ENCODE measurements at places on chromosomes 16 and 17.

GRCh38 chr17:76000016-76000754 is 470 bp upstream of the CDK3 start:
- DNase-seq = peak; percentile 68

- DNase-seq = no peak
These were observed 10.0 kb downstream of the ZNF594 start for GRCh38 chr17:5181509-5182305.

GRCh38 chr17:15270628-15271381 is 5.7 kb upstream of the PMP22 start:
- DNase-seq = no peak

GRCh38 chr17:73698966-73699365 is 54.7 kb upstream of the SDK2 start:
- DNase-seq = no peak

GRCh38 chr17:6476076-6476809 is 32.0 kb downstream of the PIMREG start:
- no peak for DNase-seq

- peak; percentile 6 for DNase-seq
These were observed 97.3 kb downstream of the SDK2 start for GRCh38 chr17:73546770-73547536.

GRCh38 chr16:29819506-29819905 is 756 bp upstream of the MVP start:
- DNase-seq = no peak

GRCh38 chr17:62657690-62658089 is 30.2 kb downstream of the MRC2 start:
- no peak for DNase-seq

GRCh38 chr16:69894676-69895075 is 56.5 kb upstream of the CLEC18A start:
- DNase-seq = no peak

GRCh38 chr17:65182233-65182632 is 45.1 kb downstream of the RGS9 start:
- no peak for DNase-seq

GRCh38 chr17:55865072-55865762 is 114.4 kb downstream of the PCTP start:
- no peak for DNase-seq

DNA sequence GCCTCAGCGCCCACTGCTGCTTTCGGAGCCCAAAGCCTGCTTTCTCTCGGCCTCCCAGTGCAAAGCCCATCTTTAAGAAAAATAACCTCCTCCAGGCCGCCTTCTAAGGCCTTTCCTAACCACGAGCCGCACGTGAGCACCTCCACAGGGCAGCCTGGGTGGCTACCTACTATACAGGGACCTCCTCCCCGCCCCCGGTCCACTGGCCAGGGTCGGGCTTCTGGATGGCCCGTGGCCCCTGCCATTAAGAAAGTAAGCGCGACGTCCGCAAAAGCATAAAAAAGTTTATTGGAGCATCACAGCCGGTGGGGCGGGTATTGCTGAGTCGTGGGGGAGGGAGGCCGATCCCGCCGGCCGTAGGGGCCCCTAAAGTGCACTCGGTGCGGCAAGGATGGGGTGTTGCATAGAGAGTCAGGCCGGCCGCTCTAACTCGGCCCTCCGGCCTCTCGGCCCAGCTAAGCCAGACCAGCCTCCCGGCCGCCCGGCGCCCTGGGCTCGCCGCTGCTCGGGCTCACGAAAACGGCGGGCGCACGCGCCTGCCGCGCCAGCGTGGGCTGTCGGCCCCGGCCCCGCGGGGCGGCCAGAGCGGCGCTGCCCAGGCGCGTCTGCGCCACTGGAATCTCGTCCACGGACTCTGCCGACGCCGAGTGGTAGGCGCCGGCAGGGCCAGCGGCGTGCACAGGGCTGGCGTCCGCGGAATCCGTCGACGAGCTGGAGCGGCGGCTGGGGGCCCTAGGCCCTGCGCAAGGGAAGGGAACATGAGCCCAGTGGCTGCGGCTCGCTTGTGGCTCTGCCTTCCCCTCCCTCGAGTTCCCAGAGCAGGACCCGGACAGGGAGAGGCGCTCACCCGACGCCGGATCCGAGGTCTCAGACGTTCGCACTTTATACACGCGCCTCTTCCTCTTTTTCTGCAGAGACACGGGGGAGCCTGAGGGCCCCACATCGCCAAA is 1.1 kb upstream of the TPPP3 start:
- DNase-seq = no peak

GRCh38 chr17:81684442-81684911 is 666 bp downstream of the HGS start:
- DNase-seq = peak; percentile 27

DNA sequence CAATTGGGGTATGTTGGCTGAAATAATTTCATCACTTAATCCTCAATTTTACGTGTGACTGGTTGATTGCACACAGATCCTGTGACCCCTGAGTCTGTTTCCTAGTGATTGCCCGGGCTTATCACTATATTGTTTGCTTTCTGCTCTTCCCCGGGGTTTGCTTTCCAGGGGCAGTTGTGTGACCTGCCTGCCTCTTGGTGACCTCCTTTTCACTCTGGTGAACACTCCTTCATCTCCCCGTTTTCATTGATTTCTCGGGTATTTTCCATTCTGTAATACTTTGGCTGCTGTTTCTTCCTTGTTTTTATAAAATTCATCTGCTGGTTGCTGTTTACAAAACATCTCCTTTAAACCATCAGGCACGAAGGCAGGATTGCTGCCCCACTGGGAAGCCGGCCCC is 36.0 kb downstream of the NTN1 start:
- DNase-seq = no peak

DNA sequence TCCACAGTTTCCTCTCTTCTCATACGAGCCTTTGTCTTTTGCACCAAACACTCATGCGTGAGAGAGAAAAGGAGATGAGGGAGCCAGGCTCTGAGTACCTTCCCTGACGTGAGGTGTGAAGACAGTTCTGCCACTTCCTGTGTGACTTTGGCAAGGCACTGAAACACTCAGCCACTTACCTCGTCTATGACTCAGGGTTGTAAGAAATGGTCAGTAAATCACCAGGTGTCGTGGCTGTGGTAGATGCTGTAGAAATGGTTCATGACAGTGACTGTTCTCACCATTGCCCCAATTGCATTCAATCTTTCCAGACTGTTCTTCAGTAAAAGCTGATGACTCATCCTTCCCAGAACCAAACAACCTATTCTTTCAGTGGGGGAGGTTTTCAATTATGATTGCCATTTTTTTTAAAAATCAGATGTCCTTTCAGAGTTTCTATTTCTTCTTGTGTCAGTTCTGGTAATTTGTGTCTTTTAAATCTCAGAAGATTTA is 49.2 kb upstream of the CBFA2T3 start:
- DNase-seq = peak; percentile 88

- peak; percentile 50 for DNase-seq
These were observed at the start of gene SEZ6 for GRCh38 chr17:29005936-29006511. TSS of gene SEZ6 (minus strand) at chr17:29006033. CDS start at chr17:29005869, 164 bp downstream.

DNA sequence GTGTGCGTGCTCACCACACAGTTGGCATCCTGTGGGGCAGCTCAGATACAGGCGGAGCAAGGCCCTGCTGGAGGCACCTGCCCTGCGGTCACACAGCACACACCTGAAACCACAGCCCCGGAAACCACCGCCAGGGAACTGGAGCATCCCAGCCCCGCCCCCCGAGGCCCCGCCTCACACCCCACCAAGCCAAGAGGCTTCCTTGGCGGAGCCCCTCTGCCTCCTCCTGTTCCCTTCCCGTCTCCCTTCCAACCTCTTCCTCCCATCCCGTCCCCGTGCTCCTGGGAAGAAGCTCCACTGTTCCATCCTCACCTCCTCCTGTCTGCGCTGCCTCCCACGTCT is 205.5 kb downstream of the NTN1 start:
- DNase-seq = no peak

- peak; percentile 77 for DNase-seq
These were observed 10.6 kb upstream of the CCL5 start for GRCh38 chr17:35890774-35891155.

- no peak for DNase-seq
These were observed 111.9 kb downstream of the CNTNAP4 start for GRCh38 chr16:76389126-76389525.

DNA sequence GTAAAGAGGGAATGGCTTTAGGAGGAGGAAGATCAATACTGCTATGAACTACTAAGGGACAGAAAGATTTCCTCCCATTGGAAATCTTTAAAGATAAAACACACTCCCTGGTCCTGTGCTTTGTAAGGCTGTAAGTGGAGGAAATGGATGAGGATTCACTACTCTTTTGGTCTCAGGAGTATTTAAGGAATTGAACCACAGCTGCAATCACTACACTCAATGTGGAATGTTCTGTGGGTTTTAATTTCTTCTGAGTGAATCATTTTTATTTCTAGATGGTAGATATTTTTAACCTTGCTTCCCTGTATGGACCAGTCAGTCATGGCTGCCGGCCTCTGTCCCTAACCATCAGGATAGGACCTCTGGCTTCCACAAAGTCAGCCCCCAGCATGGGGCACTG is 65.6 kb downstream of the SDR42E1 start:
- DNase-seq = no peak

DNA sequence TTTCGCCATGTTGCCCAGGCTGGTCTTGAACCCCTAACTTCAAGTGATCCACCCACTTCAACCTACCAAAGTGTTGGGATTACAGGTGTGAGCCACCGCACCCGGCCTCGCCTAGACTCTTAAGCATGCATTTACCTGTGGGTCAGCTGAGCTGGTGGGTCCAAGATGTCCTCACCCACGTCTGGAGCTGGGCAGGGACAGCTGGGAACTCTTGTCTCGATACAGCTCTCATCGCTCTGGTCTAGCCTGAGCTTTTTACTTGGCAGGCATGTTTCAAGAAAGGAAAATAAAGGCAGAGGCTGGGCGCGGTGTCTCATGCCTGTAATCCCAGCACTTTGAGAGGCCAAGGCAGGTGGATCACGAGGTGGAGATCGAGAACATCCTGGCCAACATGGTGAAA is 56.9 kb upstream of the PHOSPHO1 start:
- no peak for DNase-seq

DNA sequence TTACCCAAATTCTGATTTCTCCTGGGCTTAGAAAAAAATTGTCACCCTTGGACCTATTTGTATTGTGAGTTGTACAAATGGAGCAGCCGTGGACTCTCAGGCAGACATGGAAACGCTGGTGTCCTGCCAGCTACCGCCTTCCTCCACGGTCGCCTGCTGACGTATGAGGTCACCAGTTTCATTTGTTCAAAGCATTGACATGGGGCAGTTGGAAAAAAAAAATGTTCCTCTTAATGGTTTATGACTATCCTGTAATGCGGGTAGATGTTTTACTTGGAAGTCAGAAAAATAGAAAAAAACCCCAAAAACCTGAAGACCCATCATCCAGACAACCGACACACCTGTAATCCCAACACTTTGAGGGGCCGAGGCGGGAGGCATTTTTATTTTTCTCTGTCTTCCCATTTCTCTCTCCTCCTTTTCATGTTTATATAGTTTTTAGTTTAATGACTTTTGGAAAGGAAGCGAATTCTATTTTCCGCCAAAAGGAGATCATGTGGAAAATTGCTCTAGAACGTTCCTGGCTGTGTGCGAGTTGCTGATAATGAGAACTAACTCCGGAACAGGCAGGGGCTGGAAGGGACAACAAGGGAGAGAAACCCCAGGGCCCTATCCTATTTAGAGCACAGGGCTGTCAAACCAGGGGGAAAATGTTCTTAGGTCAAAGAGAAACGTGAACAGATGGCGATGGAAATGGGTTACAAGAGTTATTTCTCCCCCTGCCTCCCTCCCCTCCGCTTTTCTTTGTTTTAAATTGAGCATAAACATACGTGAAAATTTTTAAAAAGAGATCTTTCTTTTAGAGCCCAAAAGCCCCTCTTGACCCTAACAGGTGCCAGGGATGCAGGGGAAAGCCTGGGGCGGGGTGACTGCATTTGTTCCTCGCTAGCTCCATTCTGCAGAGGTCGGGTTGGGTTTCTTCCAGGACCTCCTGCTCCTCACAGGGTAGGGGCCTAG is 13.7 kb downstream of the DNAH17 start:
- DNase-seq = no peak

- DNase-seq = no peak
These were observed 108.3 kb upstream of the ZNF750 start for GRCh38 chr17:82948081-82948511.

DNA sequence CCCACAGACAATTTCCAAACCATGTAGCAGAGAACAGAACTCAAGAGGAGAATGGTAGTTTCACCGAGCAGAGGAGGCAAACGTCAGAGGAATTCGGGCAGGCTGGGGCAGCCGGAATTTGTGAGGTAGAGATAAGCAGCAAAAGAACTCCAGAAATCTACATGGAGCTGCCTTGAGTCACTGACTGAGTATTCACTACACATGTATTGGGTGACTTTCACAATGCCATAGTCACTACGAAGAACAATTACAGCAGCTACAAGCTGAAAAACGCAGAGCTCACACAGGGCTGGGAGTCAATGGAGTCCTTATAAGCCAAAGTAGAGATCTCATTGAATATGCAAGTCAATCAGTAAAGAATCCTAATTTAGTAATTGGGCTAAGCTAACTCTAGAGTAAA is 13.4 kb downstream of the CMC2 start:
- no peak for DNase-seq

- no peak for DNase-seq
These were observed 12.3 kb upstream of the MC1R start for GRCh38 chr16:89906140-89907025.

DNA sequence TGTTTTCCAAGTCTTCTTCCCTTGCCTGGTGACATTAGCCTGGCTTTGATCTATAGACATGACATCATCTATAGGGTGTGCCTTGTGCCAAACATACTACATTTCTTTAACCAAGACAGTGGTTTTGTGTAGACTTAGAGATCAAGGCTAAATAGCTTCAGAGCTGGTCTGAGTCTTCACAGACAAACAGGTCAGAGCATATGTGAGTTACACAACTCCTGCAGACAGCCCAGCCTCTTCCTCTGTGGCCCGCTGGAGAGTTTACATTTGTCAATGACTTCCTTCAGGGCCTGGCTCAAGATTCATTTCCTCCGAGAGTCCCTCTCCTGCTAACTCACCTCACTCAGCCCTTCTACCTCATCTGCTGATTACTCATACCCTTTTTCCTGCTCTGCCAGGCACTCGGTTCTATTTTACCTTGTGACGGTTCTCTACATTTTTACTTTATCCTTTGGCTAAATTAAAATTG is 73.1 kb upstream of the TANC2 start:
- peak; percentile 55 for DNase-seq

DNA sequence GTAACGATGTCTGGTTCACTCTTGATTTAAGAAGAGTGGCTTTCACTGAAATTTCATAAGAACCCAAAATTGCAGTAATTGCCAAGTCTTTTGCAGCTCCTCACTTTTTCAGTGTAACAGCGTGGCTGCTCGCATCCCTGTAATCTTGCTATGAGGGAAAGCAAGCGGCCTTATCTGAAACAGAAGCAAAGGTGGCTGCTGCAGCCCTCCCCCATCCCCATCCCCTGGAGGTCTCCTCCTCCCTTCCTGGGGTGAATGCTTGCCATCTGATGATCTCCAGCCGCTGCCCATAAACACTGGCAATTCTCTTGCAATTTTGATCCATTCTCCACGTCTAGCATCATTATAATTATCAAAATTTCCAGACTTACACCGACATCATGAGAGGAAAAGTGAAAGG is 182.5 kb upstream of the ASIC2 start:
- no peak for DNase-seq

DNA sequence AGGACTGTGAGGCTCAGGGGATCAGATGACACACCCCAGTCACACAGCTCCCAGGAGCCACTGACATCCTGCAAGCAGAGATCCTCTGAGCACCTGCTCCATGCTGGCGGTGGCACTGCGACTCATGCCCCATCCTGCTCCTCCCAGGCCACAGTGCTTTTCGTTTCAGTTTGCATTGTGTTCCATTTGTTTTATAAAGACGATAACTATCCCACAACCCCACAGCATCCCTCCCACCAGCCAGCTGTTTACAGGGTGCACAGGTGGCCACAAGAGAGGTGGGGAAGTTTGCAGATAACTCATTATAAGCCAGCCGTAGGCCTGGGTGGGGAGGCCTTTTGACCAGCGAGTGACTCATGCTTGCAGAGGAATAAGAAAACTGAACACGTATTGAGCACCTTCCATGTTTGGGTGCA is 28.2 kb downstream of the BCO1 start:
- peak; percentile 1 for DNase-seq
